ENCODE measurements at places on chromosomes 6 and 20.

- DNase-seq: no peak
These were observed 184.2 kb upstream of the RREB1 start for GRCh38 chr6:6923605-6924004.

DNA sequence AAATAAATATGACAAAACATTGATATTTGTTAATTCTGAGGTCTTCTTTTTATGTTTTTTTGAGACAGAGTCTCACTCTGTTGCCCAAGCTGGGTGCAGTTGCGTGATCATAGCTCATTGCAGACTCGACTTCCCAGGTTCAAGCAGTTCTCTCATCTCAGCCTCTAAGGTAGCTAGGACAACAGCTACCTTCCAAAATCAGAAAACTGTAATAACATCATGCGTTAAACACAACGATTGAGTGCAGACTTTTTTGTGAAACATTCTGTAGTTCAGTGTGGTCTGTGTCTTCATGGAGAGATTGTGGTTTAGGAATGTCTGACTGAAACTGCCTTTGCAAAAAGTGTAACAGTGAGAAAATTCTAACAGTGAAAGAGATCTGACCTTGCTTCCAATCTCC is 16.1 kb upstream of the DOK5 start:
- no peak for DNase-seq

GRCh38 chr6:19535351-19535750 is 301.8 kb upstream of the ID4 start:
- DNase-seq: no peak

DNA sequence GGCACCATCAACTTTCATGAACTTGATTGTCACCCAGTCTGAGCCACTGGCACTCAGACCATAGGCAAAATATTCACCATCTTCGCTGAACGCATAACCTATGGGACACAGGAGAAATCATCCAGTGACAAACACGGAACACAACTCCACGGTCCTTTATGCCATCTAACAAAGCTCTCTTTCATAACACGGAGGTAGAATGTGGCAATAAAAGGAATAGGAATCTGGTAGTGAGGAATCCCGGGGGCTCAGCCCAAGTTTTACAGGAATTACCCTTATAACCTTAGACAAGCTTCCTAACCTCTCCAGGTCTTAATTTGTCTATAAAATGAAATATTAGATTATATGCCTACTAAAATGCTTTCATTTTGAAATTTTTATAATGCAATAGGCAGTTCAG is 29.4 kb downstream of the PREP start:
- DNase-seq: no peak

DNA sequence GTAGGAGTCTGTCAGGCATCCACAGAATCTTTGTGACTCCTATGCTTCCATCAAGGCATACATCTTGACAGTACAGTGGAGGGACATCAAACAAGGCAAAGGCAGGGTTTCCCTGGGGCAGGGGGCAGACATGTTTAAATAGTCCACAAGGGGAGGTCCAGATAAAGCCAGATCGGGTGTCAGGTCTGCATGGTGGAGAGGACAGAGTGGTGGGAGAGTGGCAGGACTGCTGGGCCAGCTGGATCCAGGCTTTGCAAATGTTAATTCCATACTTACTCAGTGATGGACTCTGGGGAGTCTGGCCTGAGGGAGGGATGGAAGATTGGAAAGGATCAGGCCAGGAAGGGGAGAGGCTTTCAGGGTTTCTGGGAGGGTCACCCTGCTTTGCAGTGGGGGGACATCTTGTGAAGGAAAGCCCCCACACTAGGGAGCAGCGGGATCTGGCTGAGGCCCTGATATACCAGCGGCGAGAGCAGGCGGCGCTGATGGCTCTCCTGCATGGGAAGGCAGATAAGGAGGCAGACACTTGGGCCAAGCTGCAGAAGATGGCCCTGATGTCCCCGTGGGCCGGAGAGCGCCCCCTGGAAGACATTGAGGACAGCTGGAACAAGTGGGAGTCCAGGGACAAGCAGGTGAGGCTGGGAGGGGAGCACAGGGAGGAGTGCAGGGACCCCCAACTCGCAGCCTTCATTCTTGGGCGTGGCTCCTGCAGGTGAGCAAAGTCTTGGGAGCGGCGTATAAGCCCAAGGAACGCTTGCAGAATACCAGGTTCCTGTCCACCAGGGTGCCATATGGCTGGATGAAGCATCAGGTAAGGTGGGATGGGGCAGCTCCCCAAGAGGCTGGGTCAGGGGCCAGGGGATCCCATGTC is 44.6 kb downstream of the SUN5 start:
- no peak for DNase-seq

DNA sequence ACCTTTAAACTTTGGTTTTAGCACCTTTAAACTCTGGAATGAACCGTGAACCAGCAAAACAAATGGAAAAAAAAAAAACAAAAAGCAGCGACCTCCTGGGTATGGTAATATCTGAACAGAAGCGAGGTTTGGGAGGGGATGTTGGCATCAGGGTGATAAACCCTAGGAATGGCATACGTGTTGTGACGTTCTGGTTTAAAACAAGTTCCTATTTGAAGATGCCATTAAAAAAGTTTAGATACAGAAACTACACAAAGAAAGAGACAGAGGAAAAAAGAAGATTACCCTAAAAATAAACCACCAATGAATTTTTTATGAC is 60.4 kb downstream of the ATXN1 start:
- no peak for DNase-seq

GRCh38 chr6:154754152-154754551 is 20.9 kb downstream of the SCAF8 start:
- no peak for DNase-seq

DNA sequence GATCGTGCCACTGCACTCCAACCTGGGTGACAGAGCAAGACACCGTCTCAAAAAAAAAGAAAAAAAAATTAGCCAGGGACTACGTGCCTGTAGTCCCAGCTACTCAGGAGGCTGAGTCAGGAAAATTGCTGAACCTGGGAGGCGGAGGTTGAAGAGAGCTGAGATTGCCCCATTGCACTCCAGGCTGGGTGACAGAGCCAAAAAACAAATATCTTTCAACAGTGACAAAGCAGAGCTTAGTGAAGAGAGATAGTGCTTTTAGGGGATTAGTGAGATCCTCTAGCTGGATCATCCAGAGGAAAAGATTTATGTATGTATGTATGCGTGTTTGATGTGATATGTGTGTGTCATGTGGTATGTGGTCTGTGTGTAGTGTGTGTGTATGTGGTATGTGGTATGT is 56.6 kb downstream of the IL22RA2 start:
- no peak for DNase-seq

DNA sequence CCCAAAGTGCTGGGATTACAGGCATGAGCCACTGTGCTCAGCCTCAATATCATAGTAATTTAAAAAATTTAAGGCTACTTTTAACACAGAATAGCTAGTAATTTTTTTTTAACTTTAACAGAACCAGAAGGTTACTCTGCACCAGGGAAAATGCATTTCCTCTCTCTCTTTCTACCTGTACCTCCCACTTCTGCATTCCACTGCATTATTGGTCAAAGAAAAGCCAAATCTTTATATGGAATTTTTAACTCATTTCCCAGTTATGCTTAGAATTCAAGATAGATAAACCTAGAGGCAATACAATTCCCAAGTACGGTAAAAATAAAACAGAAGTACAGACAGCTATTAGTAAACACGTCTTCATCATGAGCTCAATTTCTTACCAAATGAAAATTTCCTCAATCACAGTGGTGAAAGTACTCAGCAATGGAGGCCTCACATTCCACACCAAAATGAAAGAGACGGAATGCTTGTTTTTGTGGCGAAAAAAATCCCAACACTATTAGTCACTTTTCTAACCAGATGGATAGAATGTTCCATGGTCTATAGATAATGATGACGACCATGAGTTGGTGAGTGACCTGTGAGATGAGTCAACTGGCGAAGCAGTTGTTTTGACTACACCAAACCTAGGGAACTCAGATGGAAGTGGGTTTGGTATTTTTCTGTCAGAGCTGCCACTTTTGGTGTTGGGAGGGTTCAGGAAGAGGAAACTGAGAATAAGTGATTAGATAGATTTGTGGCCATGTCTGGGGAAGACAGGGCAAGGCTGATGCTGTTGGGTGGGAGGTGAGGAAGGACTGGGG is 104.7 kb upstream of the SGK1 start:
- DNase-seq: no peak

- no peak for DNase-seq
These were observed 60.2 kb upstream of the STX16 start for GRCh38 chr20:58590679-58591473.

GRCh38 chr6:105836379-105836778 is 249.8 kb upstream of the PRDM1 start:
- no peak for DNase-seq

DNA sequence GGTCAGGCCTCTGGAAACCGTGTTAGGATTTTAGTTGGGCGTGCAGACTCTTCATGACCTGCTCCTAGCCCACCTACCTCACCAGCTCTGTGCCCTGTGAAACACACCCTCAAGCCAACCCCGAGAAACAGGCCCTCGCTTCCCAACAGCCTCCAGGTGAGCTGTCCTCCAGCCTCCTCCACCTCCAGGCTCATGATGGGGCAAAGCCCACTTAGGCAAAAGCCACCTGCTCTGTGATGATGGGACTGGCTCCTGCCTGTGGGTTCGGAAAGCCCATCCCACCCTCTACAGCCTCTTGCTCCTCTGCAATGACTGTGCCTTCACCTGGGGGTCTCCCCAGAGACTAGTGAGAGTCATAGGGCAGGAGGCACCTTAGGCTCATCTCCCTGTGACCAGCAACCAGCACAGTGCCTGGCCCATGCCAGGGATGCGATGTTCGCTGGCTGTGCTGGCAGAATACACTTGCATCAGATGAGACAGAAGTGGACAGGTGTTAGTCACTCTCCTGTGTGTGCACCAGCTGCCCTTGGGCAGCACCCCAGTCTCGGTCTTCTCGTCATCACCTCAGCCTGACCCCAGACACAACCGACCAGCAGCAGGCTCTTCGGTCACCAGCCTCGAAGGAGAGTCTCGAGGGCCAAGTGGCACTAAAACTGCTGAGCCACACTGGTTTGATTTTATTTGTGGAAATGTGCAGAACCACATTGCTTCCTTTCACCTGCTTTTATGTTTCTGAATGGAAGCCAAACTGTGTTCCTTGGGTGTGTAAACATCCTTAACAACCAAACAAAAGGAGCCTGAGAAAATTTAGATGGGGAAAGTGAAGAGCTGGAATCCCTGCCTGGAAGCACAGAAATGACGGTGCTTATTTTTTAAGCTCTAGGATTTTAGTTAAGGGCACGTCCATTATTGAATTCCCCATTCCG is 10.7 kb downstream of the PXDC1 start:
- no peak for DNase-seq

DNA sequence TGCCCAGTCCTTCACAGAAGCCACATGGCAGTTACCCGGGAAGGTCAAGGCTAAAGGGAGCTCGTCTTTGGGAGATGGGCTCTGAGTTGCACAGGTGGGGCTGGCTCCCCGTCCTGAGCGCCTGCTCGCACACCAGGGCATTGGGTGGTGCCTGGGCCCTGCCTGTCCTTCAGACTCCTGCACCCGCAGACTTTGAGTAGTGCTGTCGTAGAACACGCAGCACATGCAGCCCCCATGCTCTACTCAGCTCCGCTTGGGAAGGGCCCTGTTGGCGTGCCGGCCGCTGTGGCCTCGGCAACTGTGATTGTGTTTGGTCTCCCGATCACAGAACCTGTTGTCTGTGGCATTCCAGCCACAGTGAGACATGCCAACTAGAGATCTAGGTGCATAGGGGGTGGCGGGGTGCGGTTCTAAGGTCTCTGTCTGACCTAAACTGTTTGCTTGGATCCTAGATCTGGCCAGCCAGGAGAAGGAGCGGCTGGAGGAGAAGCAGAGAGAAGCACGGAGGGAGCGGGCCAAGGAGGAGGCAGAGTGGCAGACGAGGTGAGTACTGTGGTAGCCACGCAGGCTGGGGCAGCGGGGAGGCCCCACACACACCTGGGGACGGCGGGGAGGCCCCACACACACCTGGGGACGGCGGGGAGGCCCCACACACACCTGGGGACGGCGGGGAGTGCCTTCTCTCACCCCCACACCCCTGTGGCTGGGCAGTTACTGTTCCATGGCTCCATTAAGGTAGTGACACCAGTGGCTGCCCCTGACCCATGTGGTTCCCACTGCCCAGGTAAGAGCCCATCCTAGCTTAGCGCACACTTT is 11.3 kb upstream of the ADRM1 start:
- no peak for DNase-seq

All from activated CD8-positive, alpha-beta memory T cell treated with anti-CD3 and anti-CD28 coated beads for 4 hours (primary cell).